Brain (organoid and tissue), 16 donors: ENCODE measurements at places on chromosomes 1 and 21.
A peak's percentile ranks its signal among the peaks of the same experiment; 100 is the strongest.

DNA sequence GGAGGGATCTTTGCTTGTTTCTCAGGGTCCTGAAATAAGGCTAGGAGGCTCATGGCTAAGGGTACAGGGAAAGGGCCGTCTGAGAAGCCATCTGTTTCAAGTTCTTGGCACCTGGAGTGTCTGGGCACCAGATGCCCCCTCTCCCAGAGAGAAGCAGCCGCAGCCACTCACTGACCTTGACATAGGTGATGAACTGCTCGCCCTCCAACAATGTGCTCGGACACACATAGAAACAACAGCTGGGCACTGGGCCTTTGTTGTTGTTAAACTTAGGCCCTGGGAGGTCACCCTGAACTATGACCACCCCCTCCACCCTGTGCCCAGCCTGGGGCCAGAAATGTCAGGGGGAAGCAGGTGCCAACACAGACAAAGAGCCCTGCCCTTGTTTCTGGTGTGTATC lies 9.2 kb upstream of the TNNI1 start:
- DNase-seq, result peak; percentile 42

- DNase-seq, result no peak
Observed at GRCh38 chr1:161216945-161217712, 2.0 kb downstream of the FCER1G start.

GRCh38 chr1:222028116-222028515 lies 286.2 kb upstream of the DUSP10 start:
- peak; percentile 55 for DNase-seq

GRCh38 chr1:113684153-113684541 lies 75.1 kb downstream of the PHTF1 start:
- DNase-seq, result no peak

DNA sequence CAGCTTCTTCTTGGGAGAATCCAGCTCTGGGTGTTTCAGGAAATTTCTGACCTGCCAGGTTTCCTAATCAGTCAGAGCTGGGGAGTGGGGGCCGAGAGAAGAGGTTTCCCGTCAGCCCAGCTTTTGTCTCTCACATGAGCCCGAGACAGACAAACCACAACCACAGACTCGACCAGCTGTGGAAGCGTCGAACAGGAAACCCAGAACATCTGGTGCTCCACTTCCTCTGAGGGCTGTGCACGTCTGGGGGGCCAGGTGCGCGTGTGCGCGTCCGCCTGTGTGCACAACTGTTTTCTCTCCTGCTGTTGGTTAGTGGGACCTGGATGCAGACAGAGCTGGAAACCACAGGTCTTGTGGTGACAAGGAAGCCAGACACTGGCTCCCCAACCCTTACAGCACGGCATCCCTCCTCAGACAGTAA lies 113.0 kb upstream of the SLC25A33 start:
- DNase-seq, result no peak

DNA sequence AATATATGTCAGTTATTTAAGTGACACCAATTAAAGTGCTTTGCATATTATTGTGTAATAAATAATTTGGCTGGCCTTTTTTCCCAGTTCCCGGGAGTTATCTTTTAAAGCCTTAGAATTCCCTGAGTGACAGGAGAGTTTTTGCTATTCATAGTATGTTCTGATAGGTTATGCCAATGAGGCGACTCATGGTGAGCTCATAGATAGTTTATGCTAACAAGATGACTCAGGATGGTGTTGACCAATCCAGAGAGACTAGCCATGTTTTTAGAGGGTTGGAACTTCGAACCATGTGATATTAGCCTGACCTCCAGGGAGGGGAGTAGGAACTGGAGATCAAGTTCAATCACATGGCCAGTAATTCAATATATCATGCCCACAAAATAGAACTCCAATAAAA lies 310.8 kb downstream of the USP25 start:
- no peak for DNase-seq

DNA sequence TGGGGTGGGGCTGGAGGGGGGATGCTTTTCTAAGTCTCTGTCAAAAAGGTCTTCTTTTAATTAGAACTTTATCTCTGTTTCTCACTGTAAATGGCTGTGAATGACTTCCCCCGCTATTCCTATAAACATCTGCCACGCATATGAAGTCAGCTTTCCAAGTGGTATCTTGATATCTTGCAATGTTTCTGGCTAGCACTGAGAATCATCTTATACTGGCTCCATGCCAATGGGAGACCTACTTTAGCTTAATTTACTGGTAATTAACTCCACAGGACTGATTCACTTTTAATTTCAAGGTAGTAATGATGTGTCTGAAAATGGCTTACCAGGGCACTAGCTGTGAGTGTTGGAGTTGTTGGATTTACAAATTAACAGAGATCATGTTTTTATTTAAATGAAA lies 4.3 kb downstream of the GPR88 start:
- peak; percentile 30 for DNase-seq

- DNase-seq, result peak; percentile 55
Observed at GRCh38 chr1:91278754-91279153, 125.9 kb downstream of the HFM1 start.

DNA sequence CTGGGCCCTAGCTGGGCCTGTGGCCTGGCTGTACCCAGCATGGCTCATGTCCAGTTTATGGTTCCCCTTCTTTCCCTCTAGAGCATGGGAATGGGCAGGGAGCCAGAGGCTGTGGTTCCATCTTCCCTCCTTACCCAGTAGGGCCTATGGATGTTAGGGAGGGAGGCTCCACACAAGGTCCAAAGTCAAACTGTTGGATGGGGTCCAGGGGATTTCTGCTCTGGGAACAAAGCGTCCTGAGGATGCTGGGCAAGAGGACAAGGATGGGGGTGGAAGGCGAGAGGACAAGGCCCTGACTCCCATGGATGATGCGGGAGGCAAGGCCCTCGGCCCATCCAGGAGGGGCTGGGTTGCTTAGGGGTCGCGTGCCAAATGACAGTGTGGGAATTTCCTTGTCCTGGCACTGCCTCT lies 17.3 kb downstream of the CSF1 start:
- DNase-seq, result peak; percentile 36

DNA sequence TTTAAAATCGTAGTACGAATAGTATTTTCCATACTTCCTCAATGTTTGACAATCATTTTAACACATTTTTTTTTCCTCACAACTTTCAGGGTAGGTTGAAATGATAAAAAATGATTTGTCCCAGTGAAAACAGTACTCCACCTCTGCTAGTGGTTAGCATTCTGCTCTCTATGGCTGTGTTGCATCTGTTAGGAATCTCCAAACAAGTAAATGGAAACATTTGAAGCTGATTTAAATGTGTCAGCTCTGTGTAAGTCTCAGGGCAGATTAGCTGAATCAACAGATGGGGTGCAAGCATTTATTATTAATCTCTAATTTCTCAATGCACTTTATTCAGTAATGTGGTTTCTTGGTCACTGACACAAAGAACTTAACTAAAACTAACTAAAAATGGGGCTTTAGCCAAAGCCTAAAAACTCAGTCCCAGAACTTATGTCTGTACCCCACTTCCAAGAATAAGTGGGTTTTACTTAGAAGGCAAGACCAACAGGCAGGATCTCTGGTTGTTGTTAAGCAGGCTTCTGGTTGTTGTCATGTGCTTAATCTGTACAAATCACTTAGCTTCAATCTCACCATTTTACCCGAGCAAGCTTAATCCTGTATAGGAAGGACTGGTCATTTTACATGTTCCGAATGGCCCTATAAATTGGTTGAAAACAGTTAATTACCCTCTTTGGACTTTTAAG lies 67.8 kb downstream of the PRRX1 start:
- no peak for DNase-seq

DNA sequence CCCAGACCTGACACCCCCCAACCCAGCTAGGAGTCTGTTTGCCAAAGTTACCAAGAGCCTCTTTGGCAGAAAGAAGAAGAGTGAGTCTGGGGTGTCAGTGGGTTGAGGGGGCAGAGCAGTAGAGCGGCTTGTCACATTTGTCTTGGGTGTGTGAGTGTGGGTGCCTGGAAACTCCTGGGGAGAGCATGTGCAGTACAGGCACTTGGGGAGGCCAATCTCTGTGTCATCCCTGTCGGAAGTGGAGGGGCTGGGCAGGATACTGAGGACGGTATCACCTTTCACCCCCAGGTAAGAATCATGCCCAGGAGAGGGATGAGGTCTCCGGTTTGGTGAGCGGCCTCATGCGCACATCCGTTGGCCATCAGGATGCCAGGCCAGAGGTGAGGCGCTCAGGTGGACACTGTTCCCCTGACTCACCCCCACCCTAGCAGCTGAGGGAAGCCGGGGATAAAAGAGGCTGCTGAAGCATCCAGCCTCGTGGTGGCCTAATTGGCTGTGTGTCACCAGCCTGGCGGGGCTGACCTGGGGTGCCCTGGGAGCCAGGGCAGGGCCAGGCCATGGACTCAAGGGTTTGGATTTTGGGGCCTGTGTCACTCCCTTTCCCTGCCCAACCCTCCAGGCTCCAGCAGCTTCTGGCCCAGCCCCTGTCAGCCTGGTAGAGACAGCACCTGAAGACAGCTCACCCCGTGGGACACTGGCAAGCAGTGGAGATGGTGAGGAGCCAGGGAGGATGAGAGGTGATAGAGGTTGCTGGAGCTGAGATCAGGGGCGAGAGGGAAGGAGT lies 3.3 kb downstream of the PLK3 start:
- DNase-seq, result no peak

DNA sequence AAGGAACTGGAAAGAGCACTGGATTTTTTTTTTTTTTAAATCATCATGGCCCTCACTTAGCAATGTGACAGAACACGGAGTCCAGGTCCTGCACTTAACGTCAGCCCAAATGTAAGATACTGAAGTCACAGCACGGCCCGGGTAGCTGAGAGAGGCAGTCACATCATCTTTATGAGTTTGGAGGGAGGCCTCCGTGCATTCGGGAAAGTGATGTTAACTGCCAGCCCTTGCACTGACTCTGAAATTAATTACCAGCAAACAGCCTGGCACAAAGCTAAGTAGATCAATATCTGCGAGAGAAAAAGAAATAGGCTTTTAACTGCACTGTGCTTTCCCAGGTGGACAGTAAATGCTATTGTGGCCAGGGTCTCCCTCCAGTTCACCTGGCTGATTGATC lies 109.5 kb upstream of the ADAR start:
- DNase-seq, result no peak

GRCh38 chr1:224173523-224173922 lies 9.5 kb upstream of the DEGS1 start:
- DNase-seq, result no peak

DNA sequence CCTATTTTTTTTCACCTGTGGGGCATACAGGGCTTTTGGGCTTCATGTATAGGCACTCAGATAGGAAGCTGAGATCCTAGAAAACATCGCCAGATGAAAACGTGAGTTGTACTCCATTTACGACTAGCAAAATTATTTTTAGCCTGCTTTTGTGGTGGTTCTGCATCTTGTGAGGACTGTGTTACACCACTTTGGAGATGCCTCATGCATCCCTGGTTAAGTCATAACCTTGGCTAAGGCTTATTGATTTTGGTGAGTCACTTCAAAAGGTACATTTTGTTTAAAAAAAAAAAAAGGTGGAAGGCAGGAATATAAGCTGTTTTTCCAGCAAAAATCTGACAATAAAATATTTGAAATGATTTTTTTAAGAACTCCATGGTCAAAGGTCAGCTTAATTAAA lies 101.8 kb upstream of the OLFM3 start:
- DNase-seq, result no peak

DNA sequence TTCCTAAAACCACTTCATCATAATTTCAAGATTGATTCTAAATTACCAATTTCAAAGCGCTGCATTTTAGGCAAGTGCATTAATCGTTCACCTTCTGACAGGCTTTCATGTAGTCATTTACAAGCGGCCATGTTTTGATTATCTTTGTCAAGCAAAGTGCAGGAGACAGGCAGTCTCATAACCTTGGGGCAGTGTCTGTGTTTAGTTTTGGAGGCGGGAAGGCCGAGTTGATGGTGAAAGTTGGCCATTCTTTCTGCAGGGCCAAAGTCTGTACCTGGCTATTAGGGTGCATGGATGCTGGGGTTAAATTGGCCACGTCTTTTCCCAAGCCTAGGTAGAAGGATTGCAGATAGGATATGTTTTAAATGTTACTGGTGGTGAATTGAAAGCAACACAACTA lies 2.9 kb downstream of the AGPAT3 start:
- no peak for DNase-seq

DNA sequence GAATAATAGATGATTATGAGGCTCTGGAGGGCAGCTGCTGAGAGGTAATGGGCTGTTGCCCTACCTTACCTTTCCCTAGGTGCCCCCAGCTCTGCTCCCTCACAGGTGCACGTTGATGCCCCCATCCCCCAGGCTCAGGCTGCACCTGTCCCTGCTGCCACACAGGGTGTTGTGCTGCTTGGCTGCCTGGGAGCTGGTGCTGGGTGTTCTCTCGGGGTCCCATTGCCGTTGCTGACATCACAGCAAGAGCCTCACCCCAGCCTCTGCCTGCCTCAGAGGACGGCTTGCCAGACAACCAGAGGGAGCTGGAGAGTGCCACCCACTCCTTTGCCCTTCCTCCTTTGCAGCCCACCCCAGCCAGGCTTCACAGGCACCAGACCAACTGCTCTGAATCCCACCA lies 31.4 kb upstream of the DMBX1 start:
- no peak for DNase-seq

DNA sequence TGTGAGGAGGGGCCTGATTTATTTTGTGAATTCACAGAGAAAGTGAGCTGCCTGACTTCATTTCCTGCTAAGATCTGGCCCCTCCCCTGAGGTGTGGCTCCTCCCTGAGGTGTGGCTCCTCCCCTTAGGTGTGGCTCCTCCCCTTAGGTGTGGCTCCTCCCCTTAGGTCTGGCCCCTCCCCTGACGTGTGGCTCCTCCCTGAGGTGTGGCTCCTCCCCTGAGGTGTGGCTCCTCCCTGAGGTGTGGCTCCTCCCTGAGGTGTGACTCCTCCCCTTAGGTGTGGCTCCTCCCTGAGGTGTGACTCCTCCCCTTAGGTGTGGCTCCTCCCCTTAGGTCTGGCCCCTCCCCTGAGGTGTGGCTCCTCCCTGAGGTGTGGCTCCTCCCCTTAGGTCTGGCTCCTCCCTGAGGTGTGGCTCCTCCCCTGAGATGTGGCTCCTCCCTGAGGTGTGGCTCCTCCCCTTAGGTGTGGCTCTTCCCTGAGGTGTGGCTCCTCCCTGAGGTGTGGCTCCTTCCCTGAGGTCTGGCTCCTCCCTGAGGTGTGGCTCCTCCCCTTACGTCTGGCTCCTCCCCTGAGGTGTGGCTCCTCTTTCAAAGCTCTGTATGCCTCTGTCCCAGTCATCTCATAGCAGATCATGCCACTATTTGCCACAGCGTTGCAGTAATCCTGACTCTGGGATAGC lies 26.9 kb upstream of the LRRC3 start:
- DNase-seq, result no peak

- DNase-seq, result no peak
Observed at GRCh38 chr21:35529171-35529863, 480.2 kb upstream of the RUNX1 start.

- DNase-seq, result peak; percentile 53
Observed at GRCh38 chr1:48674641-48675040, 102.0 kb downstream of the BEND5 start.

- DNase-seq, result no peak
Observed at GRCh38 chr1:36591278-36591677, 108.6 kb upstream of the CSF3R start.

DNA sequence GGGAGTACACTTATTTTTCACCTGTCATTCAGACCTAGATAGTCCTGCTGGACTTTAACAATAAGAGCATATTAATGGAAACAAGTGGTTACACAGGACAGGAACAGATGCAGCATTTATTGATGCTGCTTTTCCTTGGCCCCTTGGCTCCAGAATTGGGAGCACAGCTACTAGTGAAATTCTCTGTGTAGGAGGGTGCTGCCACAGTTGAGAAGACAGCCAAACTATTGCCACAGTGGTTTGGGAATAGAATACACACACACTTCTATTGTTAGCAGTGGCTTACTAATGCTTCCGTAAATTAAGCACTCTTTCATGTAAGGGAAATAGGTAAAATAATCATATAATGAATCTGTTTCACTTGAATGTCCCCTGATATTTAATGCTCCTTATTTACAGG lies 105.3 kb upstream of the TENT5C start:
- no peak for DNase-seq

GRCh38 chr1:54577612-54578011 lies 29.6 kb downstream of the ACOT11 start:
- peak; percentile 38 for DNase-seq
